ENCODE measurements at places on chromosomes 5 and 9.

DNA sequence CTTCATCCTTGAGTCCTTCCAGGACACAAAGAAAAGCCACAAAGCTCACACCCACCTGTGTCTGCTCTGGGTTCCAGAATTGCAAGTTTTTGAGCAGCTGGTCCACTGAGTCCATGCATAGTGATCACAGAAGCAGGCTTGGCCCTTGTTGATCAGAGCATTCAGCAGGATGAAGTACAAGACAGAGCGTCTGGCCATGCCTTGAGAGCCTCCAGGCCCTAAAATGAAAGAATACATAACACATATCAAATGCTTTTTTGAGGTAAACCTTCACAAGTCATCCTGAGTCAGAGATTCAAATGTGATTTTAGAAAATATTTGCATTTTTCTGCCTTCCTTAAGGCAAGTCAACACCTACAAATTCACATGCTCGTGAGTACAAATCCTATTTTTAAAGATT is 10.3 kb downstream of the C6 start:
- no peak for DNase-seq

GRCh38 chr5:123262216-123262823 is 160.9 kb downstream of the CEP120 start:
- no peak for DNase-seq

- DNase-seq: no peak
These were observed 16.5 kb upstream of the CEP120 start for GRCh38 chr5:123439709-123440108.

DNA sequence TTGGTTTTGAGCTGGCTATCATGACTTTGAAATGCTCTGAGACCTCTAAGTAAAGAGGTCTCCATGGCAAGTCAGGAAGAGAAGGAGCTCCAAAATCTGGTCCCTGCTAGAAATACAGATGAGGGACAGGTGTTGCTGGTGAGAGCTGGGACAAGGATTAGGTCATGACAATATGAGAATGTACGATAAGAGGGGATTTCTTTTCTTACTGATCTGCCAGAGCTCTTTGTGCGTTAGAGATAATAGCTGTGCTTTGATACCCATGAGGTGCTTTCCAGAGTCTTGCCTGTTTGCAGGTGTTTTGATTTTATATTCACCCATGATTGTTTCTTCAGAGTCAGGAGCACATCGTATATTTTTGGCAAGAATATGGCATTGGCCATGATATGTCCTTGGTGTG is 56.5 kb downstream of the ANKRD33B start:
- DNase-seq: no peak

DNA sequence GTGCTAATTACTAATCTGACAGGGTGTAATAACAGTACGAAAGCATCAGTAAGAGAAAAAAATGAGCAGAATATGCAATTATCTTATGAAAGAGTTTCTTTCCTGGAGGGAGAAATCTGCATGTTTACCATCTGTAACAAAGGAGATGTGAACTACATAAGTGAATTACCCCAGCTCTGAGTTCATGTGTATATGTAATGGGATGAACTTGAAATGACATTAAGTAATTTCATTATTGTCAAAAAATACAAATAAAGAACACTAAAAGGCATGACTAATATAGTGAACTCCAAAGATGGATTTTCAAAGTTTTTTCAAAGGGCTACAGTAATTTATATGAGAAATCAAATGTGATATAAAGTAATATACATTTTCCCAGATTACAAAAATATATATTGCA is 944.0 kb downstream of the MAT2B start:
- no peak for DNase-seq

- DNase-seq: no peak
These were observed 32.3 kb downstream of the EPB41L4A start for GRCh38 chr5:112386766-112387165.

DNA sequence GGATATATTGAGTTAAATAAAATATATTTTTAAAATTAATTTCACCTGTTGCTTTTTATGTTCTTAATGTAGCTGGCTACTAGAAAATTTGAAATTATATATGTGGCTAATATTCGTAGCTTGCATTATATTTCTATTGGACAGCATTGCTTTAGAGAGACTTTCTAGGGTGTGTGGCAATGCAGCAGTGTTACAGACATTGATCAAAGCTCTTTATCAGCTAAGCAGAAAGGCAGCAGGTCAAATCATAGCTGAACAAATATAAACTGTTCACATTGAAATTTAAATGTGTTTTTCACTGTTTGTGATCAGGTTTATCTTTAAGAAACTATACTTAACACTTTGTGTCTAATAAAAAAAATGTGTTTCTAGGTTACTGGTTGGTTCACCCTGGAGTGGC is 52.6 kb downstream of the ITGA2 start:
- no peak for DNase-seq

DNA sequence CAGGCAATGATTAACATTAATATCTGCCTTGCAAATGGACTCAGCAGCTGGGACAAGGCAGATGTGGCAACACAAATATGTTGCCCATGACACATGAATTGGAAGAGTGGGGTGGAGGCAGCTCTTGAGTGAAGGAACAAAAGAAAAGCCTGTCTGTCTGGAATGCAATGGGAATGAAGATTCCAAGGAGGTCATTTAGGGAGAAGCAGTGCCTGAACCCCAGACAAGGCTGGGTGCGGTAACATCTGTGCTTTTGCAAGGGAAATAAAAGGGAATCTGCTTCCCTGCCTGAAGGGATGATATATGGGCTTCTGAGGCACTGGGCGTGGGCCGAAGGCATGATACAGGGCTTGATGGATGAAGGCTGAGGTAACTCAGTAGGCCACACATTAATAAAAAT is 94.1 kb upstream of the TRIM32 start:
- no peak for DNase-seq
